Activated CD4-positive, CD25-positive, alpha-beta regulatory T cell treated with anti-CD3 and anti-CD28 coated beads, Interleukin-2, amount 50 U/mL, for 16 hours (primary cell): ENCODE measurements at places on chromosomes 6 and 20.

- no peak for DNase-seq
These were observed 8.2 kb downstream of the NDUFAF5 start for GRCh38 chr20:13793001-13793400.

GRCh38 chr6:158389193-158389919 is 77.1 kb downstream of the TULP4 start:
- no peak for DNase-seq

DNA sequence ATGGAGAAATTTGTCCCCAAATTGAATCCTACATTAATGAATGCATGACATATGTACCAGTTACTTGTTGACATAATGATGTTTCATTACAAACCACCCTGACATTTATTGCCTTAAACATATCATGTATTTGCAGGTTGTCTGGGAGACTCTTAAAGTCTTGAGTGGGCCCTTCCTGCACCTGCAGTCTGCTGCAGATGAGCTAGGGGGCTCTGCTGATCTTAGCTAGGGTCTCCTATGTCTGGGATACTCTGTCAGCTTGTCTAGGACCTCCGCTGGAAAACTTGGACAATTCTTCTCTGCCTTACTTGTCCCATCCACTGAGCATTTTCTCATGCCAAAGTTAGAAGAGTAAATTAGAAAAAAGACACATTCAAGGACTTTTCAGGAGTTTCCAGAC is 581.6 kb downstream of the HAO1 start:
- DNase-seq = no peak

- no peak for DNase-seq
These were observed 253.2 kb downstream of the BMP7 start for GRCh38 chr20:57013217-57013616.

DNA sequence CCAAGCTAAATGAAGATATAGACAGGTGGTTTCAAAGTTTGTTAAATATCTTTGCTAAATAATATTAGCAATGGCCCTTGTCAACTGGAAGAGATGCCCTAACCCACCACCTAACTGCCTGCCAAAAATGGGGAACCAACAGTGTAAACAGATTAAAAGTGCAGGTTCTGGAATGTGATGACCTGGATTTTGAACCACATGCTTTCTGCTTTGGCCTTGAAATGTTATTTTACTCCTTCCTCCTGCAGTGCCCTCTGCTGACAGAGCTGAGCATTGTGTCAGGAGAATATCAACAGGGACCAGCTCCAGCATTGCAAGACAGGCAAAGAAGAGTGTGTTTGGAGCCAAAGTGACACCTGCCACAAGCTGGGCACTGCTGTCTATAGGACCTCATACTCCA is 226.6 kb downstream of the MYLK4 start:
- DNase-seq = no peak

GRCh38 chr20:46137816-46138215 is 19.7 kb downstream of the CD40 start:
- DNase-seq = no peak

DNA sequence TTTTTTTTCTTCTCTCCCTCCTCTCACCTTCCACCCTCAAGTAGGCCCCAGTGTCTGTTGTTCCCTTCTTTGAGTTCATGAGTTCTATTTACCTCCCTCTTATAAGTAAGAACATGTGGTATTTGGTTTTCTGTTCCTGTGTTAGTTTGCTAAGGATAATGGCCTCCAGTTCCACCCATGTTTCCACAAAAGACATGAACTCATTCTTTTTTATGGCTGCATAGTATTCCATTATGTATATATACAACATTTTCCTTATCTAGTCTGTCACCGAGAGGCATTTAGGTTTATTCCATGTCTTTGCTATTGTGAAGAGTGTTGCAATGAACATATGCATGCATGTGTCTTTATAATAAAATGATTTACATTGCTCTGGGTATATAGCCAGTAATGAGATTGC is 147.9 kb downstream of the PDE7B start:
- no peak for DNase-seq

DNA sequence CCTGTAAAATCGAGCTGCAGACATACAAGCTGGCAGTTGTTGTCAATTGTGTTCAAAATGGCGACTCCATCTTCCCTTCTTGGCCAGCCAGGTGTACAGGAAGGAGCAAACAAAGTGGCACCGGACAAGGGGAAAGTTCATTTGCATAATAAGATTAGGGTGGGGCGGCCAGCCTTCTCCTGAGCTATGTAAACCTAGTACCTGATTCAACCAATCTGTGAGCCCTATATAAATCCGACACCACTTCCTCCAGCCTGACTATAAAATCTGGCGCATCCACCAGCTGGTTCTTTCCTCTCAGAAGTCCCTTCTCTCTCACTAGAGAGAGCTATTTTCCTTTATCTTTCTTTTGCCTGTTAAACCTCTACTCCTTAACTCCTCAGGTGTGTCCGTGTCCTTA is 8.1 kb upstream of the HBS1L start:
- no peak for DNase-seq

DNA sequence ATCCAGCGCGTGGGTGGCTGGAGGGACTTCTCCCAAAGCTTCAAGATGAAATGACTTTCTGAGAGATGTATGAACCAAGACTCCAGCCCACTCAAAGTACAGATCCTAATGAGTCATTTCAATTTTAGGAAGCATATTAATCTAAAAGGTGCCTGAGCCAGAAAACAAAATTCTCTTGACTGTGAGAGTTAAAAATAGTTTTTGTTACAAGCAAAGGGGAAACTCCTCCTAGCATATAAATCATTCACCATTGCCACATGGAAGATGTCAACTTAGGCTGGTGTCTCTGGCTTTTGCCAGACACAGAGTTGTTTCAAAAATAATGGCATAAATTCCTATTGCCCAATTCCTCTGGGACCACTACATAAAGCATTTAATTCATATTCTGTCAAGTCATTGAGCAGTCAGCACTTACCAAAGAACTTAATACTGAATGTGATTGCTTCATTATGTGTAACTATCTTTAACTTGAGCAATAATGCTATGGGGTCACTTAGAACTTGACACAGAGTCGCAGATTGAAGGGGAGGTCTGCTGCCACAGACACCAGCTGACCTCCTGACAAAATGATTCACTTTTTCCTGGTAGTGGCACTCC is 280.6 kb downstream of the SLC35F1 start:
- no peak for DNase-seq

- DNase-seq = no peak
These were observed 118.1 kb downstream of the PREX1 start for GRCh38 chr20:48709744-48710143.

- no peak for DNase-seq
These were observed 4.1 kb downstream of the KCNS1 start for GRCh38 chr20:45096781-45097180.

GRCh38 chr20:51529081-51529681 is 13.3 kb downstream of the NFATC2 start:
- peak; percentile 41 for DNase-seq

GRCh38 chr6:165222315-165223025 is 86.9 kb downstream of the C6orf118 start:
- DNase-seq = no peak

GRCh38 chr6:52049252-52050050 is 38.0 kb downstream of the PKHD1 start:
- no peak for DNase-seq

GRCh38 chr20:57346477-57346876 is 4.6 kb upstream of the RAE1 start:
- DNase-seq = peak; percentile 42

DNA sequence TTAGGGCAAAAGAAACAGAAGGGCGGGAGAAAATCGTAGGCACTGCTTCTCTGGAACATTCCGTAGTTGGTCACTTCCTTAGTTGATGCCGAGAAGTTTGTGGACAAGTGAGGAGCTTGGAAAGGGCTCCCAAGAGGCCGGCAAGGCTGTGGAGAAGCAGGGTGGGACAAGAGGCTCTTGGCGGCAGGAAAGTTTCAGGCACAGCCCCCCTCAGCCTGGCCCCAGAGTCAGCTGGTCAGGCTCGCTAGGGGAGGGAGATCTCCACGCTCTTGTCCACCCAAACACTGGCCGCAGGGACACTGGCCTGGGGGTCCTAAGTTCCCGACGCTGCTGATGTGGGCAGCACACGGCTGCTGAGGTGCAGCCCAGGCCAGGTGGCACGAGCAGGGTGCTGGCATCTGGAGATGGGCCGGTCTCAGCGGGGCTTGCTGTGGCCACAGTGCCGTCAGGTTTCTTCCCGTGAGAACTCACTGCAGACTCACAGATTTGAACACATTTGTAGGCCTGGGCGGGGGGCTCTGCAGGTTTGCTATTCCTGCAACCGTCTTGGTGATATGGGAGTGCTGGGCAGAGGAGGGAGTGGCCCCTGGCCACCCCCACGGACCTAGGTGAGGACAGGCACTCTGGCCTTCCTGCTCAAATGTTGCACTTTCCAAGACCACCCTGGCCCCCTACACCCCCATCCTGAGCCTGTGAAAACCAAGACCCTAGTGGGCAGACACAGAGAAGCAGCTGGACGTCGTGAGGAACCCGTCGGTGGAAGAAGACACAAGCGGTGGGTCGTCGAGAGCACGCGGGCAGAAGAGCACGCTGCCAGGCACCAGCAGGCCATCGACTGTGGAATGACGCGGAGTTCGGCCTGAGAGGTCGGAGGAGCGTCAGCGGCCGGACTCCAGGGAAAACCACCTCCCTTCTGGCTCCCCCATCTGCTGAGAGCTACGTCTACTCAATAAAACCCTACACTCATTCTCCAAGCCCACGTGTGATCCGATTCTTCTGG is 160.1 kb downstream of the ERMARD start:
- no peak for DNase-seq

DNA sequence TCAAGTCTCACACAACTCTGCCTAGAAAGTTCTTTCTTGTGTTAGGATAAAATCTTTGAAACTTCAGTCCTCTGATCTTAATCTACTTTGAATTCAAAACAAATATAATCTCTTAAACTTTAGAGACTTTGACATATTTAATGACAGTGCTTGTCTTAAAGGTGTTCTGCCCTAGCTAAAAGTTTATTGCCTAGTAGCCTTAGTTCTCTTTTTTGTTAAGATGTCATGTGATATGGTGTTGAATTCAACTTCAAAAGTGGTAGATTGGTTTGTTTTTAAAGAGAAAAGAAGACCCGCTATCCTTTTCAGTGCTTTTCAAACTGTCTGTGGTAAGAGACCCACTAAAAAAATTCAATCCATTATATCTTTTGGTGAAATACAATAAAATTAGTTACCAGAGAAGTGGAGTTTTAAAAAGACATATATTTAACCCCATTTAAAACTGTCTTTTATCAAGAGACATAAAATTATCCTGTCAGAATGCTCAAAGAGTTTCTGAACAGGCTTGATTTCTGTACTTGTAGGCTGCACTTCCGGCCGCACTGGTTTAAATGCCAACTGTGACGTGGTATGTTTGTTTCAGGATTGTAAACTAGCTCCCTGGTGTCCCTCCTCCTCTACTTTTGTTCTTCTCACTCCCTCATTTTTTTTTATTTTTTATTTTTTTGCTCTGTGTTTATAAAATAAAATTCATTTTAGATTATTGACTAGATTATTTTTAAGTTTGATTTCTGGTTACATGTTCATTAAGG is 76.5 kb downstream of the QKI start:
- no peak for DNase-seq

DNA sequence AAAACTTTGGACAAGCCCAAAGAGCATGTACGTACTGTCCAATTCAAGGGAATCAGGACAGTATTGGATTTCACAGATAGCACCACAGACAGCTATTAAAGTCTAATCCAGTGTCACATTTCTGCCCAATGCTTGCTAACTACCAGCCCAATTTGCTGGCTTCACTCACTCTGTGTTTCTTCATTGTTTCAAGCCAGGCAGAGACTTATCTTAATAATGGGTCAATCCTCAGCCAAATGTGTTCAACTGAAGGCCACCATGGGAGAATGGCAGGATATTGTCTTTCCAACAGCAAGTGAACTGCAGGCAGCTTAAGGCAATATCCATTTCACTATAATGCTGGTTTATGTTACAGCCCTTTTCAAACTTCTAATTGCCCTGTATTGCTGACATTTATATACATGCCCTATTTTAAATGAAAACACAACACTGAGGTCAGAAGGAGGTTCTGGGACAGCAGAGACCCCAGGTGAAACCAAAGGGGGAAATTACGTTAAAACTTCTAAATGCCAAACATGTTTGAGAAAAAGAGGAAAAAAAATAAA is 142.1 kb upstream of the RSPO3 start:
- no peak for DNase-seq

DNA sequence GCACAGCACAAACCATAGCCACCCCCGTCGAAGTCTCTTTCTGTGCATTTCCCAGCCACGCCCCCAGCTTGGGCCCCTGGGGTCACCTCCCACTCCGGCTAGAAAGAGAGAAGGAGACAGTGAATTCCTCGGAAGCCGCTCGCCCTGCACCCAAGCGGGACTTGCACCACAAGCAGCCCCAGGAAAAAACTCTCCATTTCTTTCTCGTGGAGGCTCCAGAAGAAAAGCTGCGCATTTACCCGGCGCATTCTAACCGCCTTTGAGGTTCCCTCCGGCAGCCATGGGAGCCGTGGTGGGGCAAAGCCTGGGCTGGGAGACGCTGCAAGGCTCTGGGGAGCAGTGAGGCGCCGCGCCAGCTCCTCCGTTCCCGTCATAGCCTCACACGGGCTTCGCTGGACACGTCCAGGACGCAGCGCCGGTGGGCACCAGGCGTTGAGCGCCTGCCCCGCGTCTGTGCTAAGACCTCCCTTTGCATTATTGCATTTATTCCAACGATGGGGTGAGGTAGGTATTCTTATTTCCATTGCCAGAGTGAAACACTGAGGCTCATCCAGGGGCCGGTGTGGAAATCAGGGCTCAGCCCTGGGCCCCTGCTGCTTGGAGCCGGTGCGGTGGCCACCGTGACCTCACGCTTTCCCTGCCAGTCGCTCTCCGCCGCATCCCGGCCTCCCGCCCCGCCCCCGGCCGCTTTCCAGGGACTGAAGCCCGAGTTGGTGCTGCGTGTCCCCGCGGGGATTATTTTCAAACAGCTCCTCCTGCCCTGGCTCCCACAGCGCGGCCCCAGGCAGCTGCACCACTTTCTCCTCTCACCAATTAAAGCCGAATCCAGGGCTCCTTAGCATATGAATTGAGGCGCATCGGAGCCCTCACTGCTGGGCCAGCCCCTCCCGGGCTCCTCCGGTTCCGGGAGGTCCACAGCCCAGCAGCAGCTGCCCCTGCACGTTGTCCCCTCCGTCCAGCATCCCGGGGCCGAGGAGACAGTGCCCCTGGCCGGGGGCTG is 148.3 kb upstream of the AFDN start:
- DNase-seq = no peak

- DNase-seq = no peak
These were observed 8.1 kb downstream of the FOXA2 start for GRCh38 chr20:22576273-22576672.

GRCh38 chr6:19268117-19268516 is 569.1 kb upstream of the ID4 start:
- no peak for DNase-seq

GRCh38 chr6:53100561-53100960 is 35.4 kb downstream of the FBXO9 start:
- DNase-seq = no peak

DNA sequence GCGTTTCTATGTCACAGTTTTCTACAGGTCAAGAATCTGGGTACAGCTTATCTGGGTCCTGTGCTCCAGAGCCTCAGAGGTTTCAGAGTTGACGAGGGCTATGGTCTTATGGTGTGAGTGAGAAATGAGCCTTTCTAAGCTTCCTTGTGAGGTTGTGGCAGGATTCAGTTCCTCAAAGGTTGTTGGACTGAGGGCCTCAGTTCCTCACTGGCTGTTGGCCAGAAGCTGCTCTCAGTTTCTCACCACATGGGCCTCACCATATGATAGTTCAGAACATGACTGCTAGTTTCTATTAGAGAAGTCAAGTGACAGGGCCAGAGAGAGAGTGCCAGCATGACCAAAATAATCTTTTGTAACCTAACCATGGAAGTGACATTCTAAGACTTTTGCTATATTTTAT is 96.1 kb downstream of the NUS1 start:
- DNase-seq = no peak
